ENCODE measurements at places on chromosomes 5 and 9.
A peak's percentile ranks its signal among the peaks of the same experiment; 100 is the strongest.

- peak; percentile 76 for DNase-seq
Measured at GRCh38 chr9:5389109-5389732, 48.5 kb downstream of the PLGRKT start.

GRCh38 chr5:169416583-169417196 lies 115.8 kb upstream of the SLIT3 start:
- peak; percentile 92 for DNase-seq

DNA sequence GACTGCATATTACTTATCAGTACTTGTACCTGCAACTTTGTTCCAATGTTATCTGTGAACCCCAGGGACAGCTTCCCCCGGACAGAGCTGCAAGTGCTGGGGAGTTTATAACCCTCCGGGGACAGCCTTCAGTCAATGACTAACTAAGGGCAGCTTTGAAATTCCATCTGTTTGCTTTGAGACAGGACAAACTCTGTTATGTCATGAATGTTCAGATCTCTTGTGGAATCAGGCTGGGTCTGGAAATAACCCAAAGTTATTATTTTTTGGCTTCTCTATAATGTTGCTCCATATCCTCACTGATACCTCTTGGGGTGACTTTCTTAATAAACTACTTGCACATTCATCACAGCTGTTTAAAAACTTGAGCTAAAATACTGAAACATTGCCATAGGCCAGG lies 617.5 kb upstream of the TLE4 start:
- DNase-seq: no peak

- DNase-seq: no peak
Measured at GRCh38 chr5:127702926-127703561, at the start of gene CCDC192. Gene CCDC192 (plus strand): TSS chr5:127703391. CDS start chr5:127703446, 55 bp downstream.

DNA sequence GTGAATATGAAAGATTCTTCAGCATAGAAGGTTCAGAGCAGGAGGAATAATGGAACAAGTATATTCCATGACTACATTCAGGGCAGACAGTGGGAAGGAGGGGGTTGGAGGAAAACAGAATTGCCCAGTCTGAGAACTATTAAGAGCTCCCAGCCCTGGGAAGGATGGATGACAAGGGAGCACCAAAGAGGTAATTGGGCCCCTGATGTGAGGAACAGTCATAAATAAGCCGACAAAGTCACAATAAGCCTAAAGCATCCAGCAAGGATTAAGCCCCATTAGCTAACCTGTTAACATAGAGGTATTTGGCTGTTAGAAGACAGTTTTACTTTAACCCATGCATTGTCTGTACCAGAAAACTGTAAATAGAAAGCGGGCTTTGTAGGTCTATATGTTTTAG lies 348.7 kb upstream of the SEMA6A start:
- DNase-seq: no peak

- no peak for DNase-seq
Measured at GRCh38 chr9:99666571-99666970, 155.1 kb upstream of the NR4A3 start.

GRCh38 chr9:123555646-123556045 lies 199.6 kb downstream of the CRB2 start:
- no peak for DNase-seq

- no peak for DNase-seq
Measured at GRCh38 chr9:120735415-120736126, 21.3 kb upstream of the MEGF9 start.

GRCh38 chr5:133881576-133882388 lies 86.6 kb downstream of the C5orf15 start:
- no peak for DNase-seq

- DNase-seq: no peak
Measured at GRCh38 chr9:95078939-95079338, 238.6 kb downstream of the FANCC start.

DNA sequence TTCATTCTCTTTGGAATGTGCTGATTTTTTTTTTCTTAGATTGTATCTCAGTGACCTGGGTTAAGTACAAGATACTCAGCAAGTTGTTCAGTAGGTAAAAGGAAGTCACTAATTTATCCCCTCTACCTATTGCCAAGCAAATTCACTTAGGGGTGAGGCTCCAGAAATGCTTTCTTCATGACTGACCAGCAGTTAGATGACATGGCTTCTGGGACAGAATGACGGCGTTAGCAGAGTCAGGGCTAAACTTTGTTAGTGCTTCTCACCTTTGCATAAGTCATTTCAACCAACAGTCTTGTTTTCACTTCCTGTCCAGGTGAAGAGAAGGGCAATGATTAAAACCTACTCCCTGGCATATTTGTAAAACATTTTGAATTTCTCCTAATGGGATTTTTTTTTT lies 20.2 kb upstream of the MTAP start:
- no peak for DNase-seq

GRCh38 chr5:143083006-143083405 lies 312.8 kb downstream of the ARHGAP26 start:
- no peak for DNase-seq

GRCh38 chr5:123186771-123187170 lies 97.7 kb downstream of the PRDM6 start:
- no peak for DNase-seq

DNA sequence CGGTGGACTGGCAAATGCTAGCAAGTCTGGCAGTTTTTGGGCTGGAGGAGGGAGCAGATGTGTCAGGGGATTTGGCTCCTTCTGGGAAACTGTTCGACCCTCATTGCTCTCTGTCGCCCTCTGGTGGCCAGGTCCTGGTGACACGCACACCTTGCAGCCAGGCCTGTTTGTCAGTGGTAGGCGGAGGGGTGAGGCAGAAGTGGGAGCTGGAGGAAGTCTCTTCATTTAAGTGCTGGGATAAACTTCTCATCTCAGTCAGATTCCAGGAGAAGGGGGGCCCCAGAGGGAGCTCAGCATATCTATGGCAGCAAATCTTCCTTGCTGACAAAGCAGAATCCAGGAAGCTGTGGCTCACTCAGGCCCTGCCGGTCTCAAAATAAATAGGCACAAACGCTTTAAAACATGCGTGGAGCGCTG lies 326.5 kb downstream of the ZSWIM6 start:
- DNase-seq: peak; percentile 56
